Stimulated activated CD8-positive, alpha-beta memory T cell treated with anti-CD3 and anti-CD28 coated beads, Interleukin-15, amount 100 ng/mL, for 24 hours (primary cell): ENCODE measurements at places on chromosomes 12 and 14.

GRCh38 chr14:58749066-58749669, 111.4 kb downstream of the DACT1 start:
- no peak for DNase-seq

DNA sequence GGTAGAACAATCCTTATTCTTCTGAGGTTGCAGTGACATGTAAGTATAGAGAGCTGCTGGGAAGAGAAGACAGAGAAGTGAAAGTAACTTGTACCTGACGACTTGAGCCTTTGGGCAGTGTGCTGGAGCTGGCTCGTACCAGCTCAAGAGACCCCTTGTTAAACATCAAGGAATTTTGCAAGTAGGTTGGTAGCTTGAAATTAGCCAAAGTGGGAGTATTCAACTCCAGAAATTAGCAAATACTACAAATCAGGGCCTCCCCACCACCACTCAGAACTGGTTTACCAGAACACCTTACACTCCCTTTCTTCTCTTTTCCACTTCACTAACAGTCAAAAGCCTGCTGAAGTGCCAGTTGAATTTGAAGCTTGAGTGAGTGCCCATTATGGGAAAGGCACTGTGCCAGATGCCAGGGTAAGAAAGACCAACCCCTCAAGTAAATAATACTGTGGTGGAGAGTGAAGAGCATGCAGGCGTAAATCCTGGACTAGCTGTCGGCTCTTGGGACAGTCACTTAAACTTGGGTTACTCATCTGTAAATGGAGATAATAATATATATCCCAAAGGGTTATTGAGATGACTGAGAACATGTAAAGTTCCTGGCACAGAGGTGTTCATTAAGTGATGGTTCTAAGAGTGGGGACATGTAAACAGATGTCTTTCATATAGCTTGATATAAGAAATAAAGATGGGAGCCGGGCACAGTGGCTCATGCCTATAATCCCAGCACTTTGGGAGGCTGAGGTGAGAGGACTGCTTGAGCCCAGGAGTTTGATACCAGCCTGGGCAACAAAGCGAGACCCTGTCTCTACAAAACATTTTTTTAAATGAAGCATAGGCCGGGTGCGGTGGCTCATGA, 27.0 kb upstream of the EID3 start:
- DNase-seq = no peak

GRCh38 chr12:47349137-47350061, 269.6 kb upstream of the AMIGO2 start:
- no peak for DNase-seq

DNA sequence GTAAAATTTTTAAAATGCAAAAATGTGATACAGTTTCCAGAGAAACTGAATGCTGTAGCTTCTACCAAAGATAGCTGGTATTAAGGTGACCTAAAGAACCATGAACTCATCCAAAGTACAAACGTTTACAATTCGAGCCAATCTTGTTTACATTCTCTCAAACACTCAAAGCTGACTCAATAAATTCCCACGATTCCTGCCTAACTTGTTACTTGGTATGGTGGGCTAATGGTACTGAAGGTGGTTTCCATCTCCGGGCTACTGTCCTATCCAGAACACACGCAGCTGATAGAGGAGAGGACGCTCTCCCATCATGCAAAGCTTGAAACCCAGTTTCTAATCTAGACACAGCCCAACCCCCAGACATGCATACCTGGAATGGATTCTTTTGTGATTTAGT, 31.5 kb downstream of the RAD9B start:
- no peak for DNase-seq

DNA sequence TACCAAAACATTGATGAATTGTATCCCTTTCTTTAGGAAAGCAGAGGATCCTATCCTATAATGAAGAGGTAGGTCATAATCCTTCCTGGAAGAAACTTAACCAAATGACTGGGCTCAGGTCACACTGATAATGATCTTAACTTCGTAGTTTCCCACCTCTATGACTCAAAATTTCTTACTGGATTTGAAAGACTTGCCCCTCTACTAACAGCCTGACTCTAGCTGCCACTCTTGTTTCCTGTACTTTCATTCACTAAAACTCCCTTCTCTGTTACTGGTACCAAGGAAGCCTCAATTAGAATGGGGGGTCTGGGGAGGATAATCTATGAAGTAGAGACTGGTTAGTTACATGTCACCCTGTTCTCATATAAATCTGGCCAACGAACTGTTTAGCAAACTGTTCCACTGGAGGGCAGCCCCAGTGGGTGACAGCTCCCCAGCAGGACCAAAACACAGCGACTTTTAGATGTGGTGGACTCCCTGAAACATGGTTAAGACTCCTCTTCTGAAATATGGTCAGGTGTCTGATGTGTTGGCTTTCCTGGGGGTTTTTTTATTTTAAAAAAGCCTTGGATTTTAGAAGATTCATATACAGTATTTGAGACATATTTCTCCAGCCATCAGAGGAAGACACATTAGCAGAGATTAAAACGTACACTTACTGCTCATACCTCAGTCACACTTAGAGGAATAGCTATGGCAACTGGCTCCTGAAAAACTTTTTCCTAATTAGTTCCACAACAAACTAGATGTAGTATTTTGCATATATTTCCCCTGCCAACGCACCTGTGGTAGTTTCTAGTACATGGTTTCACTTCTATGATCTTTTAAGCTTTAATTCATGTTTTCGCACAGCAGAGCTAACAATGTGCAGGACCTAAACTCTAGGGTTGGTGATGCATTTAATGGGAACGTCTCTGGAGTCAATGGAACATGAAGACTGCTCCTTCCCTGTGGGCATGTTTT, 72.3 kb downstream of the ACADS start:
- DNase-seq = no peak

DNA sequence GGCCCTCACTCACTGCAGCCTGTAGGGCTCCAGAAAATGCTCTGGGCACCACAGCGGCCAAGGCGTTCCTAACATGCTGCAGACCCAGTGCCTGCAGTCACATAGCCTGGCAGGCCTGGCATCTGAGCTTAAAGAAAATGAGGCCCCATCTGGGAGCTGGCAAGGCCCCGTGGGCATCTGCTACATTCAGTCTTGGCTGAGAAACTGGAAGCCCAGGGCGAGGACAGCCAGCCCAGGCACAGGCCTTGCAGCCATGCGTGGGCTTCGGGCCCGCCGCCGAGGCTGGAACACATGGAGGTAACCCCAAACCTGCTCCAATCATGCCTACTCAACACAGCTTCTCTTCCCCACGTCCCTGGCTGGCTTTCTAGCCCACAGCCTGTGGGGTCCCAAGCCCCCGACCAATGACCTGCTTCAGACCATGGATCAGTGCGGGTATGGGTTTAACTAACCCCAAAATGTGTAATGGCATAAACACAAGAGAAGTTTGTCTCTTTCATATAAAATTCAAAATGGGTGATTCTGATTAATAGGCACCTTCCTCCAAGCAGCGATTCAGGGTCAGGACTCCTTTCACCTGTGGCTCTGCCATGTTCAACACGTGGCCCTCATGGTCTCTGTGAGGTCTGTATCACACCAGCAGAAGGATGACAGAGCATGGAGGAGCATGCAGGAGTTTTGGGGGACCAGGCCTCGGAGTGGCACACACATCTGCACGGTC, 6.4 kb downstream of the NGB start:
- DNase-seq = no peak

GRCh38 chr14:98949481-98950135, 322.4 kb downstream of the BCL11B start:
- no peak for DNase-seq

DNA sequence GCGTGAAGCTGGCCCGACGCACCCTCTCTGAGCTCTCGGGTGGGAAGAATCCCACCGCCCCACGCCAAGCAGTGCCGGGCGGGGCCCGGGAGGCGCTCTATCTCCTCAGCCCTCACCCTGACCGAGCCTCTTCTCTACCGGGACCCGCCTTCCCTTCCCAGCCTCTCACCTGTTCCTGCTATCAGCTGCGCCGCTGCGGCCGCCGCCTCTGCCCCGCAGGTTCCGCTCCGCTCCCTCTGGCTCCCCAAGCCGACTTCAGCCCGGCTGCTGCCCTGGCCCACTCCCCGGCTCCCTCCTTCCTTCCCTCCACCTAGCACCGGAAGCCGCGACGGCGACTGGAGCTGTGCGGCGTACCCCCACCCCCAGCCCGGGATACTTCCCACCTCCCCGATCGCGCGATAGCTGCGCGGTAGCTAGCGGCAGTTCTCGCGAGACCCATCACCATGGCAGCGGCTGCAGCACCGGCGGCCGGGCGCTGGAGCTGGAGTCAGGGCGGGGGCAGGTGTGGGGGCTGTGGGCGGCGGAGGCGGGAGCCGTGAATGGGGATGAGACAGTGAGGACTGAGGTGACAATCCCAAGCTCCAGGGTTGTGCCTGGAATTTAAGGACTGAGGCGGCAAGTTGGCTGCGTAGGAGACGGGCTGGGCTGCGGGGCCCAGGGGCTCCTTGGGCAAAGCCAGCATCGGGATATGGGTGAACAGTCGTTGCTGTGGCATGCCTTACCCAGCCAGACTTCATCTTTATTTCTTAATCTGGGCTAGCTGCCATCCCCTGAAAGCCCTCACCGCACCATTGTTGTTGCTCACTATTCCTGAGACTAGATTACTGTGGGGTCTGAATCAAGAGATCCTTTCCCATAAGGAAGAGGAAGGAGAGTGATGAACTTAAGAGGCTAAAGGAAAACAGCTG, at the start of gene ARF3:
Gene ARF3, minus strand, starts transcription at position 347 of the 908 bp plus-strand sequence. CDS start 16,392 bp downstream, outside the sequence.
- DNase-seq = peak; percentile 70

DNA sequence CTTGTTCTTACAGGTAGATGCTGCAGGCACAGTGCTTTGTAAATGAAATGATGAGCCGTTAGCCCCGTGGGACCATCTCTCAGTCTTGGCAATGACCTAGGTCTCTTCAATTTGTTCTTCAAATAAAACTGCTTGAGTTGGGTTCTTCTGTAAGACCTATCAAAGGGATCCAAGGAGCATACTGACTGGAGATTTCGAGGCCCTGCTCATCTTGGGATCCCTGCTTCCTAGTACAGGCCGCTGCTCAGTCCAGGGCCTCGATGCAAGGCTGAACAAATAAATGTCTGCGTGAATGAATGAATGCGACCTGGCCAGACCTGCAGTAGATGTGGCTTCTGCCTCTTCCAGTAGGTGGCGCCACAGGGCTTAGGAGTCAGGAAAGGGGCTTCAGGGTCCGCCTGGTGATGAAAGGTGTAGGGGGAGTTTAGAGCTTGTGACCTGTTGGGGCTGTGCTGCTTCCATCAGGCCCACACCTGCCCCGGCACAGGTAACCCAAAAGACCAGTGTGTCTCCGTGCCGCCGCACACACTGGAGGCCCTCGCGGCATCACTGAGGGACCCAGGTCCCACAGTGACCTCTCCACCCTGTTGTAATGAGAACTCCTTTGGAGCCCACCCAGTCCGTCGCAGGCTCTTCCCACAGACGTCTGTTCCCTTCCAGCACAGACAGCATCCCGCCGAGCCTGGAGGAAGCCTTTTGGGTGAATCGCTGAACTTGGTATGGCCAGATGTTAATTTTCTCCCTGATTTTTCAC, 4.4 kb downstream of the CACNA1C start:
- no peak for DNase-seq

DNA sequence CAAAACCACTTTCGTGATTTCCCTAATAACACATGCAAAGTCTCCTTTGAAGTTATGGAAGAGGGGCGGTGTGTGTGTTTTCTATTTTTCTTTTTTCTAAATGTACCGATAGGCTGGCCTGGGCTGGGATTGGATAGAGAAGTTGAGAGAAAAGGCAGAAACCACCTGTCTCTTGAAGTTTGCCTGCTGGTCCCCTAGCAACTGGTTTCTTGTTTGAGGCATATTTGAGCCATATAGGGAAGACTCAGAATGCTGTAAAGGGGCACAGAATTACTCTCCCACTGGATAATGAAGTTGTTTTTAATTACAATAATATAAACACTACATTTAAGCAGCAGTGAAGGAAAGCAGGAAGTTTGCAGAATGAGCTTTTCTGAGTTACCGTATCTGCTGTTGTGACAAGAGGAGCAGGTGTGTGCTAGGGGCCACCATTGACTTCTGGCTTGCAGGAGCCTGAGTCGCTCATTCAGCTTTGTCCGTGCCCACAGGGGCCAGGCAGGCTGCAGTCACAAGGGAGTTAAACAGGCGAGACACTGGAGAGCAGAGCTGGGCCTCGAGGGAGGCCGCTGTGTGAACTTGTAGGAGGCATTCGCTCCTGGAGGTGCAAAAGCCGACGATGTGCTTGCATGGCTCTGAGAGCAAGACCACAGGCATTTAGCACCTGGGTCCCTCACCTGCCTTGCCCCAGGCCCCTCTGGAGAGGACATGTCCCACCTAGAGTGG, 173.8 kb upstream of the RGS6 start:
- no peak for DNase-seq

- no peak for DNase-seq
These were observed 5.4 kb upstream of the GSC start for GRCh38 chr14:94775091-94775870.

DNA sequence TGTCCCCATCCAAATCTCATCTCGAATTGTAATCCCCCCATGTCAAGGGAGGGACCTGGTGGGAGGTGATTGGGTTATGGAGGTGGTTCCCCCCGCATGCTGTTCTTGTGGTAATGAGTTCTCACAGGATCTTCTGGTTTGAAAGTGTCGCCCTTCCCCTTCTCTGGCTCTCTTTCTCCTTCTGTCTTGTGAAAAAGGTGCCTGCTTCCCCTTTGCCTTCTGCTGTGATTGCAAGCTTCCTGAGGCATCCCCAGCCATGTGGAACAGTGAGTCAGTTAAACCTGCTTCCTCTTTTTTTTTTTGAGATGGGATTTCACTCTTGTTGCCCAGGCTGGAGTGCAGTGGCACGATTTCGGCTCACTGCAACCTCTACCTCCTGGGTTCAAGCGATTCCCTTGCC, 104.0 kb downstream of the CCDC91 start:
- DNase-seq = no peak

DNA sequence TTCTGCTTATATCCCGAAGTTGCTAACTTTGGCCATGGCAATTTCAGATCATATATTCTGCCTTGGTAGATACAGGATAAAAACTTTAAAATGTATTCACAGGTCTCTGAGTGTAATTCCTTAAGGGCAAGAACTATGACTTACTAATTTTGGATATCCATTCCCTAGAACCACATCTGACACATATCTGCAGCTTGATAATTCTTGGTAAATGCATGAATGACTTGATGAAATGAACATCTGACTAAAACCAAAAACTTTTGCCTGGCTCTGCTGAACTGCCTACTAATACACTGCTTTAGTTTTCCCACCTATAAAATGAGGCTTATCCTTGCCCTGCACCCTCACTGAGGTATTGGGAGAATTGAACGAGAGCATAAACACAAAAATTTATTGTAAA, 32.2 kb downstream of the SLC25A21 start:
- DNase-seq = no peak

DNA sequence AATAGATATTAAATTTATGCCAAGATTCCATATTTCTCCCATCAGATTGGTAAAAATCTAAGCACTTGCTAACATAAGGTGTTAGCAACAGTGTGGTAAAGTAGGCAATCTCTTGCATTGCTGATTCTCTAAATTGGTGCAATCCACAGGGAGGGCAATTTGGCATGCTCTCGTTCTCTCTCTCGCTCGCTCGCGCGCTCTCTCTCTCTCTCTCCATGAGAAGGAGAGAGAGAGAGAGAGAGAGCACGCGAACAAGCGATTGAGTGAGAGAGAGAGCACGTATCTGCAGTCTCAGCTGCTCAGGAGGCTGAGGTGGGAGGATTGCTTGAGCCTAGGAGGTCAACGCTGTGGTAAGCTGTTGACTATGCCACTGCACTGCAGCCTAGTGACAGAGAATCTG, 25.9 kb downstream of the PSEN1 start:
- no peak for DNase-seq

GRCh38 chr12:1435044-1435443, 159.3 kb downstream of the FBXL14 start:
- DNase-seq = no peak

GRCh38 chr12:57001448-57001906, 4.9 kb downstream of the ZBTB39 start:
- peak; percentile 31 for DNase-seq
